Activated CD4-positive, alpha-beta T cell treated with anti-CD3 and anti-CD28 coated beads, Interleukin-2, amount 50 U/mL, for 24 hours (primary cell): ENCODE measurements at places on chromosomes 5 and 9.

DNA sequence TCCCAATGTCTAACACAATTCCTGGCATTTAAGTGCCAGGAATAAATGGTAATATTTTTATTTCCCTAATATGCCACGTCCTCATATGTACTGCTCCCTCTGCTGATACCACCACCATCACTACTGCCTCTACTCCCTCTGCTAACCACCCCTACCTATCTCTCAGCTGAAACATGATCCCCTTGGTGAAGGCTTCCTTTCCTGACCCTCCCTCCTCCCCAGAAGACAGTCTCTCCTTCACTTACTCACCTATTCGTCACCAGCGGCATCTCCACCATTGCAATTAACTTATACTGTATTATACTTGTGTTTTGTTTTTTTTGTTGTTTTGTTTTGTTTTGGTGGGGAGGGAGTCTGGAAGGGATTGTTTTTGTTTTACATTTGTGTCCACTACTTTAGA lies 4.8 kb downstream of the DENND1A start:
- DNase-seq = no peak

- DNase-seq = no peak
Observed at GRCh38 chr5:100444961-100445360, 90.2 kb upstream of the FAM174A start.

DNA sequence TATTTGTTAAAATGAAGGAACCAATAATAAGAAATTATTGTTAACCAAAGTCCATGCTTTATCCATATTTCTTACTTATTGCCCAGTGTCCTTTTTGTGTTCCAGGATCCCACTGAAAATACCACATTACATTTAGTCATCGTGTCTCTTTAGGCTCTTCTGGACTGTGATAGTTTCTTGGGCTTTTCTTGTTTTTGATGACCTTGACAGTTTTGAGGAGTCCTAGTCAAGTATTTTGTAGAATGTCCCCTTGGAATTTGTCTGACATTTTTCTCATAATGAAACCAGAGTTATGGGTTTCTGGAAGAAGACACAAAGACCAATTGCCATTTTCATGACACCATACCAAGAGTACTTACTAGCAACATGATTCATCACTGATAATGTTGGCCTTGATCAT lies 13.6 kb upstream of the COMMD10 start:
- no peak for DNase-seq

DNA sequence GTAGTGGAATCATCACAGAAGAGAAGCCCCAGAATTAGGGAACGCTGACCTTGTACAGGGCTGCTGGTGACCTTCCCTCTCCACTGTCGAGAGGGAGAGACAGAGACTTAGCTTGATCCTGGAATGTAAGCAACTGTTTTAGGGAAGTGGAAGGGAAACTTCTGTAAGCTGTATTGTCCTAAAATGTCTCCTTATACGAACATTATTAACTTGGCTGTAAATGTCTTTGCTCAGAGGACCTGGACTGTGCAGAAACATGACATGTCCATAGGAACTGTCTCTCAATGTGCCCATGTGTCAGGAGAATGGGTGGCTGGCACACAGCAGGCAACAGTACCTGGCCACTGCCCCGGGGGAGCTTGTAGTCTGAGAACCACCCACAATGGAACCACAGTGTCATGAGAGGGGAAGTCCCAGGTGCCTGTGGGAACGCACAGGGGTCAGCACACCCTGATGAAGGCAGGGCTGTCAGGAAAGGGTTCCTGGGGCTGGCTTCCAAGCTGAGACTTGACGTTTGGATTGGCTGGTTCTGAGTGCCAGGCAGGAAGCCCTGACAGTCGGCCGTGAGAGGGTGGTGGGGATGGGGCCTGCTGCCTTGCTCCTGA lies 34.0 kb downstream of the DAP start:
- DNase-seq = no peak

- DNase-seq = no peak
Observed at GRCh38 chr9:89374176-89374575, 55.9 kb downstream of the SECISBP2 start.

GRCh38 chr5:156584871-156585270 lies 257.9 kb downstream of the SGCD start:
- DNase-seq = no peak

- no peak for DNase-seq
Observed at GRCh38 chr5:154782812-154783592, 27.8 kb downstream of the LARP1 start.

GRCh38 chr5:159463590-159464321 lies 133.5 kb upstream of the IL12B start:
- DNase-seq = no peak

DNA sequence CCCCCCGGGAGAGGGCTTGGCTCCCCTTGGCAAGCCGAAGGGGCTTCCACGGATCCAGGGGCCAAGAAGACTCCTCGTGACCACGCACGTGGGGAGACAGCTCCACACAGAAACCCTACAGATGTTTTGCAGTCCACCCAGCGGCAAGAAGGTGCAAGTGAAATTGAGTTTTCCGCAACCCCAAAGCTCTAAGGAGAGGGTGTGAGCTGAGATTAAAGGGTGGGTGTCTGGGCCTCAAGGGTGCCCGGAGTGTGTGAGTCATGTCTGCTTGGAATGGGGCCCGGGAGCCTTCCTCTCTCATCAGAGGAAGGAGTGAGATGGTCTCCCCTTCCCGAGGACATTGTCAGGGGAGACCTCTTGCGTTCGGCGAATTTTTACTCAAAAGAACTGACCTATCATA lies 79.1 kb downstream of the OLFM1 start:
- no peak for DNase-seq

- DNase-seq = no peak
Observed at GRCh38 chr9:129406278-129407225, 214.3 kb downstream of the C9orf50 start.

- DNase-seq = no peak
Observed at GRCh38 chr5:33244441-33245150, 196.2 kb upstream of the TARS1 start.

GRCh38 chr9:133664173-133665050 lies 28.2 kb downstream of the DBH start:
- no peak for DNase-seq

GRCh38 chr5:97181856-97182545 lies 1.0 kb downstream of the RIOK2 start:
- DNase-seq = no peak

DNA sequence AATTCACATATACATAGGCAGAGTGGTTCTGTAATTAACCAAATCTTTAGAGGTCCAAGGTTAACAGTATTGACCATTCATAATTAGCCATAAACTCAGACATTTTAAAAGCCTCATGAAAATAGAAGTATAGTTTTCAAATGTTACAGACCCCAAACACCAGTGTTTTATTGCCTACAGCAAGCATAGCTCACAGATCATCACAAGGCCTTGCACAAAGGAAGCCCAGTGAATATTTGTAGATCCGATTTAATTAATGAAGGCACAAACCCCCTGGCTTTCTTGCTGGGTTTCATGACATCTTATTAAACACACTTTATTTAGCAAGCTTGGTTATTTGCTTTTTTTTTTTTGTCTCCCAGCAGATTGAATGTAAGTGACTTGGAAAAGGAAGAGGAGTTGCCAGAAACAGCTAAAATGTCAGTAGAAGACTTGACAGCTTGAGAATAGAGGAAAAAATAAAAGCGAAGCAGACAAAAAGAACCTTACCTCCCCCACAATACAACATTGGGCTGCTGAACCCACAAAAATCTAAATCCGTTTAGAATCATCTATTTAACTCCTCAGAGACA lies 283.9 kb upstream of the TNC start:
- DNase-seq = no peak

DNA sequence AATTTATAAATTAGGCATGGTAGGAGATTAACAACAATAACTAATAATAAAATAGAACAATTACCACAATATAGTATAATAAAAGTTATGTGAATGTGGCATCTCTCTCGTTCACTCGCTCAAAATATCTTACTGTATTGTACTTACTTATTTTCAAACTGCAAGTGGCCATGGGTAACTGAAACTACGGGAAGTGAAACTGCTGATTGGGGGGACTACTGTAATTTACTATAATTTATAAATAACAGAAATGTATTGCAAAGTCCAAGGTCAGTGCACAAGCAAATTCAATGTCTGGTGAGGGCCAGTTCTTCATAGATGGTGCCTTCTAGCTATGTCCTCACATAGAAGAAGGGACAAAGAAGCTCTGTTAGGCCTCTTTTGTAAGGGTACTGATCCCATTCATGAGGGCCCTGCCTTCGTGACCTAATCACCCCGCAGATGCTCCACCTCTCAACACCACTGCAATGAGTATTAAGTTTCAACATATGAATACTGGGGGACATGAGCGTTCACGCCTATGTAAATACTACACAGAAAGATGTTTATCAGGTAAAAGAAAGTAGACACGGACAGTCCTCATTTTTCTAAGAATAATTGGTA lies 39.0 kb downstream of the KCNIP1 start:
- no peak for DNase-seq
